Eye (tissue), 1 donor: ENCODE measurements at places on chromosomes 11 and 22.

GRCh38 chr11:132312701-132313111 is 942.3 kb downstream of the NTM start:
- DNase-seq: peak; percentile 72

DNA sequence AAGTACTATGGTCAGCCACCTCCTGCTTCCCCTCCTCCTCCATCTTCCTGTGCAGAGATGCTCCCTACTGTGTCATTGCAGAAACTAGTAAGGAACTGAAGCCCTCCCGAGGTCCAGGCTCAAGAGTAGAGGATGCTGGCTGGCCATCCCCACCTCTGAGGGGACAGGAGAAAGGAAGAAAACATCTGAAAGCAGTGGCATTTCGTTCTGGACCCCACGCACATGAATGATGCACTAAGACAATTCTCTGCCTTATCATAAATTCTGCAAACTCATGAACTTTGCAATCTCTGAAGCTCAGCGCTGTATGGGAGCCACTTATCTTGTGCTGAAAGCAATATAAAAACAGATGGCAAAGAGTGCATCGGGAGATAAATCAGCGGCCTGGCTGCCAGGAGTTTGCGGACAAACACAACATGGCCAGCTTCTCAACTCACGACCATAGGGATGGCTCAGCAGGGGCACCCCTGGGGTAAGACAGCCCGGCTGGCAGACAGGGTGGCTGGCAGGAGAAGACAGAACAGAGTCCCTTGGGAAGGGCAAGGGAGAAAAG is 306.4 kb downstream of the NXPE2 start:
- no peak for DNase-seq

GRCh38 chr11:20355221-20356219 is 8.0 kb upstream of the HTATIP2 start:
- DNase-seq: peak; percentile 65

GRCh38 chr11:67588136-67588503 is 4.5 kb downstream of the GSTP1 start:
- DNase-seq: no peak

DNA sequence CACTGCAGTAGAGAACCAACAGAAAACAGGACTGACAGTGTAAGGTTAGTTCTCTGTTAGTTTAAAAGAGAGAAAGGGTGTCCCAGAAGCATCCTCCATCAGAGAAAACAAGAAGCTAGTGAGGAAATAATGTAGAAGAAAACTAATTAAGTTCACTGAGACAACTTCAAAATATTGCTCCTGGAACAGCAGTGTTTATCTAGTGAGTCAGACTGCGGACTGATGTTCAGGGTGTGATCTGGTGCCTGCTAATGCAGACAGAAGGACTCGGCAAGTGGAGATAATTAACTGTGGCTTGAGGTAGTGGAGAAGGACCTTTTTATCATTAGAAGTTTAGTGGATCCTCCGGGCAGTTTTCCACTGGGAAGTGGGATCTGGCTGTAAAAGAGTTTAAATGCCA is 55.4 kb downstream of the CDON start:
- DNase-seq: no peak

- peak; percentile 72 for DNase-seq
These were observed 1.7 kb downstream of the PICALM start for GRCh38 chr11:86067009-86067850.

DNA sequence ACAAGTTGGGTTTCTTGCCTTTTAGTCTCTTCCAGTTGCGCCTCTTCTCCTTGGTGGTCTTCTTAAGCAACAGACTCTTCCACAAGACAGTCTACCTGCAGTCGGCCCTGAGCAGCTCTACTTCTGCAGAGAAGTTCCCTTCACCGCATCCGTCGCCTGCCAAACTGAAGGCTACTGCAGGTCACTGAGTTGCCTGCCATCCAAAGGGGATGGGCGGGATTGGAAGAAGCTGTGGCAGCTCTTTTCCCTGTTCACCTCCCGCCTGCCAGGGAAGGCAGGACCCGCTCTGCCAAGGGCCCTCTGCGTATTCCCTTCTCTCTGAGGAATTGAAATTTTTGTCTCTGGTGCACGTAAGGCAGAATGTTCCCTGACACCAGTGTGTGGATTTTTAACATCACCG is 9.2 kb upstream of the STT3A start:
- no peak for DNase-seq

- DNase-seq: peak; percentile 49
These were observed 22.3 kb upstream of the MICAL2 start for GRCh38 chr11:12088047-12088481.

GRCh38 chr22:25843660-25844405 is 101.8 kb downstream of the MYO18B start:
- no peak for DNase-seq

- DNase-seq: no peak
These were observed 6.1 kb downstream of the NUP50 start for GRCh38 chr22:45169591-45170466.

GRCh38 chr22:17443405-17444203 is 74.3 kb downstream of the CECR2 start:
- DNase-seq: no peak

DNA sequence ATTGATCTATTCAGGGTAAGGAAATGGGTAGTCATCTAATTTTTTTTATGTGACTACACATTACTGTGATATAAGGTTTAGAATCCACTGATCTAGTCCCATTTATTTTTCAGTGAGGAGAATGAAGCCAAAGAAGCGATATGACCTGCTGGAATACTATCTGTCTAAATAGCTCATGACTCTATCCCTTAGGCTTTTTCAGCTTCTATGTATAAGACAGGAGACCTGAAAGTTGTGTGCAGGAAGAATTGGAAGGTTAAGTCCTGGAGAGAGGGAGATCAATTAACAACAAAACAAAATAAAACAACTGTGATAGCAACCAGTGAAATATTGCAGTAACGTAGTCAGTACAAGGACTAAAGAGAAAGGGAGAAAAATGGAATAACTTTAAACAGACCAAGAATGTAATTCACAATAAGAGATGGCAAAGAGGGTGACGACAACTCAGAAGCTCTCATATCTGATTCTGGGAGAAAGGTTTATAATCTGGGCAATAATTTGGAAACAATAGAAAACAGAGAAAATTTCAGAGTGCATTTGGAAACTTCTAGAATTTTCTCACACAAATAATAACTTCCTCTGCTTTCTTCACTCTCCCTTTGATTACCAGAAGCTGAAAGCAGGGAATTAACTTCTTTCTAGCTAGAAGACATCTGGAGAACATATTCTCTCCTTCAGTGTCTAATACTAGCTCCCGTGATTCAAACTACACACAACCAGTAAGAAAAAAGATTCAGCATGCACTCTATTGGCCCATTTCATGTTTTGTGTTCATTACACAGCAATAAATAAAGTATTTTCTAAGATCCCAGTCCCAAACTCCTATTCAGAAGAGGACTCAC is 19.2 kb upstream of the CASP12 start:
- no peak for DNase-seq

DNA sequence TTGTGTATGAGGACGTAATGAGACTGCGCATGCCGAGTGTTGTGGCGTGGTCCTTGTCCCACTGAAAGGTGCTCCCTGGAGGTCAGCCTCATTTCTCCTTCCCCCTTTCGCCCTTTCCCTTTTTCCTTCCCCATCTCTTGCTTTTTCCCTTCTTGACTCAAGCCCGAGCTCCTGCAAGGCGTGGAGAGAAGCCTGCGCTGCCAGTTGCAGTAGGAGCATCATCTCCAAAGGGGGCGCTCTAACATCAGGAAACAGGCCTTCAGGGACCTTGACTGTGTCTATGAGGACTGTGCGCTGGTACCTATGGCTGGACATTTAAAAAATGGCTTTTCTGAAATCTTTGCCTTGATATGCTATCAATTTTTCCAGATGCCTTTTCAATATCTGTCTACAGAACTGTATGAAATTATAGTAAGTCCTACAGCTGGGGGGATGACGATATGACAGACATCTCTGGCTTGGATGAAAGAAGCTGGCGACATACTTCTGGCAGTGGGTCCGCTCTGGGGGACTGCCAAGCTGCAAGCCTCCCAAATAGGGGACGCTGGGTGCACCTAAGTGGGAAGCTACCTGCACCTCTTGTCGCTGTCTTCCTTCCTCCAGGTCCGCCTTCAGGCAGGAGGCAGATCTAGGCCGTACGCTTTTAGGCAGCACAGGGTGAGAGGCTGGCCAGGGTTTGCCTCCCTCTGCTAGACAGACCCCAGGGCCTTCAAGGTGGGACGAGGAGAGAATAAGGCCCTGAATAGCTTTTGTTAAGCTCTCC is 96.5 kb downstream of the NXPE2 start:
- DNase-seq: peak; percentile 96

GRCh38 chr11:8242499-8243280 is 21.0 kb downstream of the LMO1 start:
- peak; percentile 82 for DNase-seq

- DNase-seq: no peak
These were observed 661 bp upstream of the MALAT1 start for GRCh38 chr11:65498042-65498726.

DNA sequence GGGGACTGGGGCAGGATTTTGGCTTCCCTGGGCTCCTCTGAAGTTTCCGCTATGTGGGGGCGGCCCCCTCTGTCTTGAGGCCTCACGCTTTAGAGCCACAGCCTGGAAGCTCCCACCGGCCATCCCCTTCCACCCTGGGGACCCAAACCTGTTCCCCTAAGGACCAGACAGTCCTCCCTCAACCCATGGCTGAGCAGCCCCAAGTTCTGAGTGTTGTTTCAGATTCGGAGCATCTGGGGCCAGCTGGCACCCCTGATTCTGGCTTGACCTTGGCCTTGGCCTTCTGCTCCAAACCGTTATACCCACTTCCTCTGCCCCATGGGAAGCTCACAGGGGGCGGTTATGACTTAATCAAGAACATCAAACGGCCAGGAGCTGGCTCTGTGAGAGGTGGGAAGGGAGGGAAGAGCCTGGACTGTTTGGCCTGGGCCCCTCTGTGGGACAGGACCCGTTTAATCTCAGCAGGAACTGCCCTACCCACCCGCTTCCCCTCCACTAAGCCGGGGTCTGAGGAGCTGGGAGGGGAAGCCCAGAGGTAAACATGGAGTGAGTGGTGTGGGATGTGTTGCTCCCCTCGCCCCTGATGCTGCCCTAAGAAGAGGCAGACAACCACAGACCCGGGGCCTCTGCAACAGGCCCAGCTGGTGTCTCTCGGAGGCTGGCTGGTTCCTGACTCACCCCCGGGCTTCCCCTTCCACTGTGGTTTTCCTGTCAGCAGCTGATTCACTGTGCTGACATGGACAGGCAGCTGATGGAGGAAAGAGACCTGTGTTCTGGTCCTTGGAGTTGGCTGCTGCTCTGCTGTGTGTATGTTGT is 3.4 kb downstream of the CD82 start:
- peak; percentile 51 for DNase-seq

- DNase-seq: no peak
These were observed 4.9 kb downstream of the OR10A3 start for GRCh38 chr11:7936615-7937014.

- DNase-seq: no peak
These were observed 33.0 kb downstream of the TPST2 start for GRCh38 chr22:26556904-26557303.

GRCh38 chr11:66317723-66318599 is 1.1 kb upstream of the CD248 start:
- peak; percentile 68 for DNase-seq

- no peak for DNase-seq
These were observed 42.7 kb downstream of the WEE1 start for GRCh38 chr11:9616042-9616675.

DNA sequence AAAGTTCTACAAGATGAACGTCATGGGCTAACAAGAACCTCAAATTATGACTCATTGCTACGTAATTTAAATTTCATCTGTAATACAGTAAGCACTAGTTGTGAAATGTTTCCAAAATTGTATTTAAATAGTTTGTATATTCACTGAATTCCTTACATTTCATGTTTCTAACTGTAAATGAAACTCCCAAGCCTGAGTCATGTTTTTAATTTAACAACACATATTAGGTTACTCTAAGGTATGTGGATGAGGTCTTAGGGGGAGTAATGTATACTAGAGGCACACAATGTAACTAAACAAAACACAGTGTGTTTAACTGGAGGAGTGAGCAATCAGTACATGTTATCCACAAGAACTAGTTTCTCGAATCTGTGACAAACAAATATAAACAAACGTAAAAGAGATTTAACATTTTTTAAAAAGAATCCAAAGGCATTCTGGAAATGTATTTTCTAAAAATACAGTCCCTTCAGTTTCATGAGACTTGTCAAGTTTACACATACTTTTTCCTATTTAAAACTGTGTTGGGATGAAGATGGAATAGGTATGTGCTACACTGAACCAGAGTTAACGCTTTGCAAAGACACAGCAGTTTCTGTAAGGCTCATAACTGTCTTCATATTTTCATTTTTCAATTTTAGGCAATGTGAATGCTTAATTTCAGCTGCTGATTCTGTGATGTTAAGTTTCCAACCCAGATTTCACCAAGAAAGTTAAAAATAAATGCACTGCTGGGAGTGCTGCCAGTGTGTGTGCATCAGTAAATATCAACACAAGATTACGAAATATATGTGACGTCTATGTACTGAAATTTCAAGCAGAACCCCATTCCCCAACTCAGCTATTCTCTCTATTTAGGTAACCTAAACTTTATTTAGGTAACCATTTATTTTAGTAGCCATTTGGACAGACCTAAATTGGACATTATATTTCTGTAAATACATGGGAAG is 52.6 kb downstream of the PITPNB start:
- no peak for DNase-seq

DNA sequence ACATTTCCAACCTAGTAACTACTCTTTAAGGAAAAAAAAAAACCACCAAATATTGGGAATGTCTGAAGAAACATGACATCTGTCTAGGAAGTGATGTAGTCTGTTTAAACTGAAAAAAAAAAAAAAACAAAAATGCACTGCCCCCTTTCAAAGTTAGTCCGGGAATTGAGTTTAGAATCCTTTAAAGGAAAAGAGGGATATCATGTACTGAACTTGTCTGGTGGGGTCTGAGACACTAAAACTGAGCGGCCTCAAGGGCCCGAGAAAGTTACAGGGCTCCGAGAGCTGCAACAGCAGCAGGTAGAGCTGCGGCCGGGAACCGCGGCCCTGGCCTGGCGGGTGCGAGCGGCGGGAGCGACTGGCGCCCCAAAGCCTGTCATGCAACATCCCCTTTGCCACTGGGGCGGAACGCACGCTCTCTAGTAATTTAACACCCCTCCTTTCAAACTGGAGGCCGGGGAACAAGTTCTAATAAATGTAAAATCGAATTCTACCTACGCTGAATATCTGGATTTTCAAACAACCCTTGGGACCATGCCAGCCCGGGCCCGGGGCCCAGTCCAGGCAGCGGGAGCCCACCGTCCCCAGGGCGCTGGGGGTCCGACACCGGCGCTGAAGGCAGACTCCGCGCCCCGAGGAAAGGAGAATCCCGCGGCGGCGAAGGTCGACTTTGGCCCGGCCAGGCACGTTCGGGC is 736 bp downstream of the RDX start:
- peak; percentile 90 for DNase-seq
